ENCODE measurements at places on chromosomes 3 and 15. TPM values are rescaled to one million over a fixed set of nuclear protein-coding genes. Genes with fewer than 3 reads are reported as not detected.

GRCh38 chr15:75723847-75724660, 11.4 kb upstream of the CSPG4 start:
- H3K36me3 ChIP-seq = no peaks in the 10 kb centered on the region
- no peak overlapping the region for H3K4me3 ChIP-seq
- peaks cover 5% of the 10 kb centered on the region for H3K4me1 ChIP-seq
- H3K27ac ChIP-seq = no peak overlapping the region
- DNase-seq = peak; percentile 22
- peaks cover 9% of the 10 kb centered on the region for H3K27me3 ChIP-seq

Gene EPHB3
- not detected for total RNA-seq

GRCh38 chr3:127961963-127962362, 46.9 kb downstream of the KBTBD12 start:
- H3K27ac ChIP-seq = no peak overlapping the region
- no peak for DNase-seq
- H3K4me1 ChIP-seq = no peaks in the 10 kb centered on the region
- H3K4me3 ChIP-seq = no peak overlapping the region

DNA sequence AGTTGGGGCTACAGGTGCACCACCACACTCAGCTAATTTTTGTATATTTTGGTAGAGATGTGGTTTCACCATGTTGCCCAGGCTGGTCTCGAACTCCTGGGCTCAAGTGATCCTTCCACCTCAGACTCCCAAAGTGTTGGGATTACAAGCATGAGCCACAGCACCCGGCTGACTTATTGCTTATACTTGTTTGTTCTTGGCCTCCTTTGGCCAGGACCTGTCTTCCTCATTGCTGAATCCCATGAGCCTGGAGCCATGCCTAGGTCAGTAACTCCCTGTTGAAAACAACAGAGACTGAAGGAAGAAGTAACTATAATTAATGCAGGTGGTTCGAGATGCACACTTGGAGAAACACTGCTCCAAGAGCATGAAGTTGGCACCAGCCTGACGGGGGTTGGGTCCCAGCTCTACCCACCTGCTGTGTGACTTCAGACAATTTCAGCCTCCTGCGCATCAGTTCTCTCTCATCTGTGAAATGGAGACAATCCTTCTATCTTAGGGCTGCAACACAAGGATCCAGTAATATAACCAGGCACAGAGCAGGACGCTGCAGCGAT, 38.9 kb downstream of the CPN2 start:
- H3K4me1 ChIP-seq = peaks cover 59% of the 10 kb centered on the region
- H3K36me3 ChIP-seq = no peaks in the 10 kb centered on the region
- no peak overlapping the region for H3K27ac ChIP-seq
- H3K27me3 ChIP-seq = peaks cover 21% of the 10 kb centered on the region
- no peak for DNase-seq

DNA sequence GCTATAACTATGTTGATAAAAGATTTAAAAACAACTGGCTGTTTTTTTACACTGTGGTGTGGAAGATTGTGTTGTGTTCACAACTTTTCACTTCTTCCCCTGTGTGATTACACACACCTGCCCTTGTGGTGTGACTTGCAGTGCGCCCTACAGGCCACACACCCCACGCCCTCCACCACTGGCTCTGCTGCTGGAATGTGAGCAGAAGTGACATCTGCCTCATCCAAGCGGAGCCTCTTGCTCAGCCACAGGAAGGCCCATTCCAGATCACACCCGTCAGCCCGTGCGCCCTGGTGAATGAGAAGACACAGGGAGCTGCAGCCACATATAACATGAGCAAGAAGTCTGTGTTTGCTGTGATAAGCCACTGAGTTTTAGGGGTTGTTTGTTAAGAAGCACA, 7.0 kb downstream of the CCR2 start:
- no peak overlapping the region for H3K27ac ChIP-seq
- H3K4me1 ChIP-seq = peaks cover 29% of the 10 kb centered on the region
- DNase-seq = no peak

Gene ESYT3
- 0.09 TPM for total RNA-seq

DNA sequence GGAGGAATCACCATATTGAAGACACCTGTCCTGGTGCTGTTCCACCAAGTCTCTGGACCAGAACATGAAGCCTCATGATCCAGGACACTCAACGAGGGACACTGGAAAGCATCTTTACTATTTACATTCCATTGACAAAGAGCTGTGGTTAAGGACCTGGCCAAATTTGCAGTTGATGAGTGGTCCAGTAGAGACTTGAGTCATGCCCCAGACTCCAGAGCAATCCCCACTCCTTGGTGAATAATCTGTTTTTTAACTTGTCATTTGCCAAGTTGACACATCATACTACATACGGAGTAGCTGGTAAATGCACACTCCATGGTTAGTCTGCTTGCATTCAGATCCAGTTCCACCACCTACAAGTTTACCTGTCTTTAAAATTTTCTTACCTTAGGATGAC, 1.2 kb upstream of the COL6A6 start:
- H3K4me3 ChIP-seq = no peak overlapping the region
- H3K27me3 ChIP-seq = peaks cover 30% of the 10 kb centered on the region
- H3K4me1 ChIP-seq = no peaks in the 10 kb centered on the region
- no peaks in the 10 kb centered on the region for H3K36me3 ChIP-seq

Gene ASB14
- total RNA-seq = not detected

- peaks cover 4% of the 10 kb centered on the region for H3K4me1 ChIP-seq
- no peak overlapping the region for H3K27ac ChIP-seq
- H3K27me3 ChIP-seq = no peaks in the 10 kb centered on the region
- H3K36me3 ChIP-seq = peaks cover 77% of the 10 kb centered on the region
- DNase-seq = no peak
Observed at GRCh38 chr3:52615166-52615565, 70.5 kb downstream of the PBRM1 start.

DNA sequence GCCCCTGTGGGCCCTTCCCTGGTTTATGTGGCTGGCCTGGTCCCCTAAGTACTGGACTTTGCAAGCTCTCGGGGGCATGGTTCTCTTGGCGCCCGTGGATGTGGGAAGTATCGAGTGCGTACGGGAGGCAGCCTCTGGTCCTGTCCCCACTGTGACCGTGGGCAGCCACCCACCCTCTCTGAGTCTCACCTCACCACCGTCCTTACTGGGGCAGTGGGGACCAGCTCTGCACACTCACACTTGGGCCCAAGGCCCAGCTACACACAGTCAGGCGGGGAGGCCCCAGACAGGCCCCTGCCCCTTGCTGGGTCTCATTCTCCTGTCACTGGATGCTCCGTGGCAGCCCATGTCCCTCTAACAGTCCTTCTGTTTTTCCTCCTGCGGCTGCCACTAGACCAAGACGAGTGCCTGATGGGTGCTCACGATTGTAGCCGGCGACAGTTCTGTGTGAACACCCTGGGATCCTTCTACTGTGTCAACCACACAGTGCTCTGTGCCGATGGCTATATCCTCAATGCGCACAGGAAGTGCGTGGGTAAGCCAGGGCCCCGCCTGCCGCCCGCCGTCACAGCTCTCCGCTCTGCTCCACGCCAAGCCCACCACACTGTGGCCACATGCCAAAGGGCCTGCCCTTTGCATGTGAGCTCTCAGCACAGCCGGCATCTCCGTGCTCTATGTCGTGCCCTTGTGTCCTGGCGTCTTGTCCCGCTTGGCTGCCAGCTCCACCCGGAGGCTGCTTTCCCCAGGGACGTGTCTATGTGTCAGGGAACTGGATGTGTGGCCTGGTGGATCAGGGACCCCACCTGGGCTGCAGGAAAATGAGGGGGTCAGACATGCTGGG, 72.7 kb downstream of the FBLN2 start:
- H3K4me3 ChIP-seq = peak overlapping the region; percentile 62
- peak overlapping the region; percentile 61 for H3K27ac ChIP-seq
- H3K4me1 ChIP-seq = peaks cover 3% of the 10 kb centered on the region

Gene CD200
- 63.3 TPM for total RNA-seq

DNA sequence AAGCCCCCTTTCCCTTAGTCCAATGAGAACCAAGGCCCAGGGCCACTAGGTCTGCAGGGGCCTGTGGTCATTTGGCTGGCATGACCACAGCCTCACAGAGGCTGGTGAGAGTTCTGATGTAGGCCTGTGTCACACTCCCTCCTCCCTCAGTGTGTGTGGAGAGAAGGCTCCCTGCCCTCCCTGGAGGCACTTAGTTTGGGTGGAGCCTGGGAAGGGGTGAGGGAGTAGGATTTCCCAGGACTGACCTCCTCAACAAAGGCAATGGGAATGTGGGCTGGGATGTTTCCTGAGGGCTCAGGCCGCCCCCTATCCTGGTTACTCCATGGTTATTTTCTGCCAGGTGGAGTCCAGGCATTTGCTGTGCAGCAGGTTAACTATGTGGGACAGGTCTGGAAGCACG, 7.6 kb downstream of the TEX264 start:
- H3K36me3 ChIP-seq = peaks cover 39% of the 10 kb centered on the region
- DNase-seq = no peak
- H3K27me3 ChIP-seq = no peaks in the 10 kb centered on the region
- no peak overlapping the region for H3K4me3 ChIP-seq
- no peak overlapping the region for H3K27ac ChIP-seq
- peaks cover 71% of the 10 kb centered on the region for H3K4me1 ChIP-seq

Gene COL6A5
- not detected for total RNA-seq

DNA sequence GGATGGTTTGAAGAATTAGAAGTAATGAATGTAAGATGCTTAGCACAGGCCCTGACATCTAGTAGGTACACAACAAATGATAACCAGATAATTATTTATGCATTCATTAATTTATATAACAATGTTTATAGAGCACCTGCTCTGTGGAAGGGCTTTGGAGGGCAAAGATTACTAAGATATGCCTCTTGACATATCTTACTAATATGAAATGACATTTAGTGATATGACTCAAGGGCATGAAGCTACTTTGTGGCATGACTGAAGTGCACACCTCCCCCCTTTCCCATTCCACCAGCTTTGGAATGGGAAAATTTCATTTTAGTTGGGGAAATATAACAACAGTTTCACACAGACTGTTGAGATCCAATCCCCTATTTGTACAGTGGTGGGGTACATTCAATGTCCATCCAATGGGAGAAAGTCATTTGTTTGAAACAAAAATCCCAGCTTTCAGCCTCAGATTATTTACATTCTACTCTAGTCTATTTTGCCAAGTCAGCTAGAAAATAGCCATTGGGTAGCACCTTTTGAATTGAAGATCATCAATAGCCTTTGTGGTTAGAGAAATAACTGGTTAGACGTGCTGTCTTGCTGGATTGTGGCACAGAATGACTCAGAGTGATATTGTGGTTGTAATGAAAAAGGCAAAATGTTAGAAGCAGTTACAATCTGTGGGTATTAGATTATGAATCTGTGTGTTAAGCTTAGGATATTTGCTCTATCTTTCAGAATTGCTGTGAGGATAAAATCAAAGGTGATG, 72.9 kb downstream of the MOBP start:
- H3K36me3 ChIP-seq = no peaks in the 10 kb centered on the region
- DNase-seq = no peak
- no peak overlapping the region for H3K27ac ChIP-seq
- H3K27me3 ChIP-seq = peaks cover 8% of the 10 kb centered on the region
- peaks cover 17% of the 10 kb centered on the region for H3K4me1 ChIP-seq

Measured in activated T-helper 2 cell treated with anti-CD3 and anti-CD28 coated beads, Interferon-gamma antibody, Interleukin-2, Interleukin-4, amounts not matched to agents 10 μg/mL and 5 μg/mL and 100 μg/mL, durations not matched to agents 14 hours and 24 hours and 36 hours (primary cell).